ENCODE measurements at places on chromosomes 12 and 14. TPM values are rescaled to one million over a fixed set of nuclear protein-coding genes. Genes with fewer than 3 reads are reported as not detected.

DNA sequence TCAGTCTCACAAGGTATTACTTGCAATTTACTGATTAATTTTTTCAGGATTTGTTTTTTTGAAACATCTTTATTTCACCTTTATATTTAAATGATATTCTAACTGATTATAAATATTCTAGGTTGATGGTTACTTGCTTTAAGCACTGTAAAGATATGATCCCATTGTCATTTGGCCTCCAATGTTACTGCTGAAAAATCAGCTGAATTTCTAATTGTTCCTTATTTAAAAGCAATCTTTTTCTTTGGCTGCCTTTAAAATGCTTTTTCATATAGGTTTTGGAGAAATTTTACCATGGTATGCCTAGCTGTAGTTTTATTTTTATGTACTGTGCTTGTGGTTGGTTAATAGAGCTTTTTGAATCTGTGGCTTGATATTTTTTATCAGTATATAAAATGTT is 275.6 kb upstream of the PPFIA2 start:
- DNase-seq = no peak

DNA sequence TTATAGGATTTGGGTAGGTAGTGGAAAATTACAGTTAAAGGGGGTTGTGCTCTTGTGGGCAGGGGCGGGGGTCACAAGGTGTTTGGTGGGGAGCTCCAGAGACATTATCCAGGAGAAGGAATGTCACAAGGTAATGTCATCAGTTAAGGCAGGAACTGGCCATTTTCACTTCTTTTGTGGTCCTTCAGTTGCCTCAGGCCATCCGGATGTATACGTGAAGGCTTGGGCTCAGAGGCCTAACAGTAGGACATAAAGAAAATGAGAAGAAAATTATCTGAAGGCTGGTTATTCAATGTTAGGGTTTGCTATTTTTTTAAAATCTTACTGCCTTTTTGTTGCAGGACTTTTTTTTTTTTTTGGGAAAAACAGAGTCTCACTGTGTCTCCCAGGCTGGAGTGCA is 2.5 kb upstream of the PSEN1 start:
- DNase-seq = no peak

DNA sequence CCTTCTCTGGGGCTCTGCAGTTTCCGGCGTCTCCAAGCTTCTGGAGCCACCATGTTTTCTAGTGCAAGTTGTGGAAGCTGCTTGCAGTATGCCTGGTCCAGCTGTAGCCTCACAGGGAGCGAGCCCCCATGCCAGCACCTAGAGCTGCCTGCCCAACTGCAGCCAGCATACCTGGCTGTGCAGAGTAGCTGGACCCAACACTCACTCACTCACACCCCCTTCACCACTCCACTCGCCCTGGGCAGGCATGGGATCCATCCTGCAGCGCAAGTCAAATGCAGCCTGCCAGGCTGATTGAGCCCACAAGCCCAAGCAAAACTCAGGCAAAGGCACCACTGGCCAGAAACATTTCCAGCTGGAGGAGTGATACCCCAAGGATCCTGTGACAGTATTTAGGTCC is 797.3 kb downstream of the SLC16A7 start:
- no peak for DNase-seq

The ARHGDIB gene
- 66.1 TPM for polyA plus RNA-seq

DNA sequence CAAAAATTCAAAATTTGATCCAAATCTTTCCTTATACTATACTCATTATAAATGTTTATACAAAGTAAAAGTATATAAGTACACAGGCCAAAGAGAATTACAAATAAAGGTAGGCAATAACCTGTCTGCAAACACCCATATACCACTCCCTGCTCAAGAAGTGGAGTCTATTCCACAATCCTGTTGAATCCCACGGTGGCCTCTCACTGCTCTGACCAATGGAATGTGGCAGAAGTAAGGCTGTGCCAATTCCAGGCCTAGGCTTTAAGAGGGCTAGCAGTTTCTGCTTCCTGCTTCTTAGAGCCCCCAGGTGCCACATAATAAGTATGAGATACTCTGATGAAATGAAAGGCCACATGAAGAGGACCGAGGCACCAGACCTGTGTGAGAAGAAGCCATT is 79.8 kb upstream of the CFL2 start:
- no peak for DNase-seq

The TPPP2 gene
- polyA plus RNA-seq = 0.12 TPM

- no peak for DNase-seq
These were observed 318.4 kb downstream of the SLC6A15 start for GRCh38 chr12:84594157-84594556.

- DNase-seq = no peak
These were observed 100.9 kb downstream of the EPS8 start for GRCh38 chr12:15688202-15688736.

- DNase-seq = no peak
These were observed 87.3 kb upstream of the RMST start for GRCh38 chr12:97375310-97375709.

DNA sequence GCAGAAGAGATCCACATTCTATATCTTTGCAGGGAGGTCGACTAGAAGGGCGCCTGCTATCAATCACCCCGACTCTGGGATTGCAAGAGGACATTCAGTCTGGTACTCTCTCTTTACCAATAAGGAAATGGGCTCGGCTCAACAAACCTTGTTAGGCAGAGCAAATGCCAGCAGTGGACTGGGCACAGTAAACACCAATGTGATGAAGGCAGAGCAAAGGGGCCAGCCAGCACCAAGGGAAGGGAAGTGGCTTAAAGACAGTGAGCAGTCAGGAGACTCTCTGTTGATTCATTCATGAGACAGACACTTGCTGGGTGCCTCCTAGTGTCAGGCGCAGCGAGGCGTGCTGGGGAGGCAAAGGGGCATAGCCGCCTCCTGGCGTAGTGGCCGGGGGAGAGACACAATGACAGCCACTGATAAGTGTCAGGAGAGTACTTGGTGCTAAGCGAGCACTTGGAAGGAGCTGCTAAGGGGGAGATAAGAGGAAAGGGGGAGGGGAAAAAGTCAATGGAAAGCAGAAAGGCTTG is 34.1 kb downstream of the TMCC3 start:
- no peak for DNase-seq

DNA sequence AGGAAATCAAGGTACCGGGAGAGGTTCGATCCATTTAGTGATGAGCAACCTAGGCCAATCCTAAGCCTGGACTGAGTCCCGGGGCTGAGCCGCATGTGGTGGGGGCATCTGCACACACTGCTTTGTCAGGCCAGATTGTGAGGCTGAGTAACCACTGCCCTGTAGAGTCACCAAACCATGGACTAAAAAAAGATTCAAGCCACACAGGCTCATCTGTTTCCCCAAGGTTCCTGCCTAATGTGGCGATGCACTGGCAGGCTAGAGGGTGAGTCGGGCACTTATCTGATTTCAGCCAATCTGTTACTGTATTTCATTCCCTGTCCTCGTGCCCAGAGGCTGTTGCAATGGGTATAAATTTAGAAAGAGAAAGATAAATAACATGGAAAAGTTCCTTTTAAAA is 140.8 kb downstream of the TTC7B start:
- no peak for DNase-seq

GRCh38 chr12:106098691-106099200 is 40.0 kb downstream of the NUAK1 start:
- DNase-seq = no peak

- DNase-seq = no peak
These were observed 31.3 kb downstream of the ERC1 start for GRCh38 chr12:1022032-1022970.

GRCh38 chr12:99235381-99235780 is 412.2 kb upstream of the GARIN6 start:
- DNase-seq = no peak

DNA sequence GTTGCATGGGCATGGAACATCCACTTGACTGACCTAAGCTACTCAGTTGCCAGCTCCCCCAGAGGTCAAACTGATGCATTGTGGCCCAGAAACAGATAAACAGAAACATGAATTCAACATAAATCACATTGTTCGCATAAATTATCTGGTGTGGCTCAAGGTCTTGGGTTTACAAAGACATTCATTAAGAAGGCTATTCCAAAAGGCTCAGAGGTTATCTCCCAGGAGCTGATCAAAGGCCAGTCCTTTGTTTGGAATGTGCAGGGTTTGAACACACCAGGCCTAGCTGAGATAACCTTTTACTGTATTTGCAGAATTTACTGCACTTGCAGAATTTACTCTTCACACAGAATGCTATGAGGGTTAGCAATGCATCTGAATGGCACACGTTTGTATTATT is 96.4 kb upstream of the DCD start:
- no peak for DNase-seq

GRCh38 chr12:92363295-92364146 is 217.9 kb upstream of the BTG1 start:
- DNase-seq = peak; percentile 49

The EVL gene
- 223 TPM for polyA plus RNA-seq

DNA sequence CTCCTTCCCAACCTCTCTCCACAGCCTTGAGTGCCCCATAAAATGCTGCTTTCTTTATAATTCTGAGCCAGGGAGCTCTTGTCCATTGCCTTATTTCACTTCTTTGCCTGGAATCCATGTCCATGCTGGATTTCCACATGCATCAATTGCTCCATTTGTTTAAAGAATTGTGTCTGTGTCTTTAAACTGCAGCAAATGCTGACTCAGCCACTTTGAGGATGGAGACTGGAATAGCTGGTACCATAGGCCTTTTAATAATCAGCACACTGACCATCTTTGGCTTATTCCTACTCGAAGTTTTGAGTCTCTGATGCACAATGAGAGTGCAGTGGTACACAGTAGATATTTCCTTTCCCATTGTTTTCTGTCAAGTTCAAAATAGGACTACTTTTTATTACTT is 318.8 kb downstream of the LRIG3 start:
- no peak for DNase-seq

- no peak for DNase-seq
These were observed 96.8 kb upstream of the IFNG-AS1 start for GRCh38 chr12:67892259-67893021.

The FAM222A gene
- polyA plus RNA-seq = 1.8 TPM

DNA sequence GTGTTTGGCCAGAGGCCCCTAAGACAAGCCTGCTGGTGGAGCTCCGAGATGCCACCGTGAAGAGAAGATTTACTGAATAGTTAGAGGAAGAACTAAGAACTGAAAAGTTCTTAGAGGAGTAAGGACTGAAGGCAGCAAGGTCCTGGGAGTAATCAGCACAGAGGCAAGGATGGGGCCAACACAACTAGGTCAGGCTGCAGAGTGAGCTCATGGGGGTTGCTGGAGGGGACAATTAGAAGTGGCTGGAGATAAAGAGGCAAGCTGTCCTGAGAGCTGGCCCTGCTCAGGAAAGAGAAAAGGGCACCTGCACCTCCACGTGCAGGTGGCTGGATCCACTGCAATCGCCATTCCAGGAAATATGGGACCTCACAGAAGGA is 52.7 kb downstream of the NFKBIA start:
- DNase-seq = no peak

DNA sequence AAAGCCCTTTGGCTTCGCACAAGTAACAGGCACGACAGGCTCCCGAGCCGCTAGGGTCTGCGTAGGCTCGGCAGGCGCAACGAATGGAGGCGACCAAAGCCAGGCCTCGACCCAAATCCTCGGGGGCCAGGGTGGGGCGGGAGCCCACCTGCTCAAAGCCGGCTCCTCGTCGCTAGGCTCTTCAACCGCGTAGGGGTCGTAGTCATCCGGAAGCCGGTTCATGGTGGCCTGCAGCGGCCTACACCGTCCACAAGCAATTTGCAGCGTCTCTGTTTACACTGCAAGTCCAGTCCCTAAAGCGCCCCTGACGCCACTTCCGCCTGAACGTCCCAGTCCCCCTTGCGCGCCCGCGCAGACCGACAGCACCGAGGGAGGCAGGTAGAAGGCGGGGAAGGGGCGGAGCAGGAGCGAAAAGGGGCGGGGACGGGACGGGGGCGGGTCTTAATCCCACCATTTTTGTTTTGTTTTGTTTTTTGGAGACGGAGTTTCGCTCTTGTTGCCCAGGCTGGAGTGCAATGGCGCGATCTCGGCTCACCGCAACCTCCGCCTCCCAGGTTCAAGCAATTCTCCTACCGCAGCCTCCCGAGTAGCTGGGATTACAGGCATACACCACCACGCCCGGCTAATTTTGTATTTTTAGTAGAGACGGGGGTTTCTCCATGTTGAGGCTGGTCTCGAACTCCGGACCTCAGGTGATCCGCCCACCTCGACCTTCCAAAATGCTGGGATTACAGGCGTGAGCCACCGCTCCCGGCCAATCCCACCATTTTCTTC is at the start of gene EAPP:
Gene EAPP, minus strand, starts transcription at position 295 of the 774 bp plus-strand sequence. Its CDS starts 73 bp downstream, at position 222.
- DNase-seq = peak; percentile 98

The SIX4 gene
- polyA plus RNA-seq = 4.7 TPM

DNA sequence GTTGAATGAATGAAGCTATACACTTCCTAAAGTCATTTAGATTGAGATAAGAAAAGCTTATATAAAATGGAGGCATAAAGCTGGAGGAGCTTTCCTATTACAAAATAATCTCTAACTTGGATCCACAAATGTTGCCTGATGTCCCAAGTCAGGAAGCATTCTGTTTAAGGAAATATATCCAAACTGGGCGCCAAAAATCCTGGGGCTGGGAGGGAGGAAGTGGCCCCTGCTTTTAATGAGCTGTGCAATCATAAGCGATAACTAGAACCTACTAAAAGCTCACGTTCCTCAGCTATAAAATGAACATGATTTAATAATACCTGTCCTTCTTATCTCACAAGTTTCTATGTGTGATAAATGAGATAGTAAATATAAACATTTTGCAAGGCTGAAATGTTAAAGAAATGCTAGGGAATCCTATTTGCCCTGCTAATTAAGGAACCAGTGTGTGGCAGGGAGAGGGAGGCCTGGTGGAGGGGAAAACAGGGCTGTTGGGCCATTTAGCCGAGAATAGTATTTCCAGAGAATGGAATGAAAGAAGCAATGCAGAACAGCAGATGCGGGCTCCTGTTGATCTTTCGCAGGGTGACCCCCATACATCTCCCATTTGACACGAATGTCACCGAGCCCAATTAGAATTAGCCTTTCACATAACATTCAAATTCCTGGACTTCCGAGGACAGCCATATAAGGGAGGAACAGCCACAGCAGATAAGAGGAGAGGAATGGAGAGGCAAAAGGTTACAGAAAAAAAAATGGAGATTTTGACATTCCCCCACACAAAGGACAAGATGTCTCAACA is 25.9 kb downstream of the DUSP6 start:
- DNase-seq = peak; percentile 71

Data from right lung (tissue), 10 donors.